ENCODE measurements at places on chromosomes 11 and 22. TPM values are rescaled to one million over a fixed set of nuclear protein-coding genes. Genes with fewer than 3 reads are reported as not detected.
A peak's percentile ranks its signal among the peaks of the same experiment; 100 is the strongest.

DNA sequence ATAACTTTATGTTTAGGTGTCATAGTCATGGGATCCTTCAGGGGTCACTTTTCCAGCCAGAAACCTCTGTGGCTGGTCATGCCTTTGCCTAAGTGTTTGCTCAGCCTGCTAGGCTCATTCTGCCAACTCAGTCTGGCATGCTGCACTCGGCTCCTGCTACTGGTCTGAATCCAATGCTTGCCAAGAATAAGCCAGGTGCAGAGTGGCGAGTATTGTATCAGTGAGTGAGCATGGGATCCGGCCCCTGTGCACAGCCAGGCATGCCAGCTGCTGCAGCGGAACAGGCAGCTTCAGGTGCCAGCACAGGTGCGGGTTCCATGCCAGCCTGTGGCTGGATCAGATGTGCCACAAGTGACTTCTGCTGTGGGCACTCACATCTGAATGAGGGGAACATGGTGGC, 1269.3 kb upstream of the CNTN5 start:
- no peak for DNase-seq

FGF4 gene
- total RNA-seq: not detected

DNA sequence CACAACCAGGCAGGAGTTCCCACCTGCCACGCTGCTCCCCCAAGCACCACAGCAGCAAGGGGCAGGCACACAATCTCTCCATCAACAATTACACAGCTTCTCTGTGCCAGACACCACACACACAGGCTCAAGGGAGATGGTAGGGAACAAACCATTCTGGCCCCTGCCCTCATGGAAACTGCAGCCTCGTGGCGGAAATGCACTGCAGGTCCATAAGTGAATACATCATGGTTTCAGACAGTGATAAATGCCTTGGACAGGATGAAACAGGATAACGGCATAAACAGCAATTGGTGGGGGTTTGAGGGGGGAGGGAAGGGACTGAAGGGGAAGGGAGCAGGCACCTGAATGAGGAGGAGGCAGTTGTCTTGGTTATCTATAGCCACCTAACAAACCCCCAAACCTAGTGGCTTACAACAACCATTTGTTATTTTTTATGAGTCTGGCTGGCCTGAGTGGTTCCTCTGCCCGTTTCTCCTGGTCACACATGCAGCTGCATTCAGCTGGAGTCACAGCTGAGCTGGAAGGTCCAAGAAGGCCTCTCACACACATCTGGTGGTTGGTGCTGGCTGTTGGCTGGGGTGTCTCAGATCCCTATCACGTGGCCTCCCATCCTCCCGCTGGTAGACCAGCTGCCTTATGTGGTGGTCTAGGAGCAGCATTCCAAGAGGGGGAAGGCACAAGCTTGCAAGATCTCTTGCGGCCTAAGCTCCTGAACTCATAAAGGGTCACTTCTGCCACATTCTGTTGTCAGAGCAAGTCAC, 15.0 kb upstream of the YWHAH start:
- DNase-seq: peak; percentile 84

DNA sequence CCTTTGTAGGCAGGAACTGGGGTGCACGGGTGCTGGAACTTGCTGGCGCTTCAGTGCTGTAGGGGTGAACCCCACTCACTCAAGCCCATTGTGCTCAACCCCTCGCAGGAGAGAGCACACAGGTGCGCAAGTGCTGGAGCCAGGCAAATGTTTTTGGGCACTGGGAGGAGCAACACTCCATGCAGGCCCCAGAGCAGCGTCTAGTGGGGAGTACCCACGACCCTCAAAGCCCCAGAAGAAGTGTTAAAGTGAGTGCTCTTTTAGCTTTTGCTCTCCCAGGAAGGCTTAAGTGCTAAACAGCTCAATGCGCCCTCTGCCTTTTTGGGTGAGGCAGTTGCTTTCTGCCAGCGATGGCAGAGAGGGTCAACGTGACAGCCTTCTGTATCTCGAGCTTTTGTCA, 282.2 kb upstream of the ARHGAP42 start:
- DNase-seq: no peak

GRCh38 chr22:23709107-23709506, 18.3 kb downstream of the RGL4 start:
- DNase-seq: no peak

ZNF70 gene
- 6.6 TPM for total RNA-seq

OR52A1 gene
- not detected for total RNA-seq

Measured in kidney (tissue), 22 donors.